Activated CD4-positive, alpha-beta memory T cell treated with anti-CD3 and anti-CD28 coated beads, Interleukin-2, amount 10 ng/mL, durations not matched to agents 7 days and 5 days (primary cell): ENCODE measurements at places on chromosomes 6 and 20. TPM values are rescaled to one million over a fixed set of nuclear protein-coding genes. Genes with fewer than 3 reads are reported as not detected.

Gene TTLL9
- total RNA-seq, result not detected

Gene C6orf136
- 21.7 TPM for total RNA-seq

Gene MYCT1
- not detected for total RNA-seq

Gene ZC2HC1B
- total RNA-seq, result not detected

Gene FAM83B
- not detected for total RNA-seq

Gene DSE
- 7.5 TPM for total RNA-seq

Gene PGK2
- total RNA-seq, result not detected

Gene NEURL2
- 1.0 TPM for total RNA-seq

Gene NRSN1
- total RNA-seq, result not detected

Gene SLC17A1
- not detected for total RNA-seq

Gene MMP24
- total RNA-seq, result not detected

Gene APCDD1L
- not detected for total RNA-seq

Gene KCNK5
- total RNA-seq, result 9.2 TPM

Gene SYNDIG1
- not detected for total RNA-seq

Gene NRN1
- 3.2 TPM for total RNA-seq

Gene OVOL2
- total RNA-seq, result 0.25 TPM

Gene KIF25
- not detected for total RNA-seq

Gene NMBR
- not detected for total RNA-seq

Gene PTPRT
- total RNA-seq, result not detected

Gene SGK1
- 27.9 TPM for total RNA-seq

Gene PPP1R16B
- total RNA-seq, result 119 TPM

Gene GPLD1
- total RNA-seq, result 0.18 TPM

Gene C6orf163
- total RNA-seq, result 1.4 TPM

Gene MGME1
- total RNA-seq, result 53.9 TPM

Gene ISM1
- total RNA-seq, result not detected

Gene ATP6V1G2
- total RNA-seq, result 3.8 TPM

Gene CCDC28A
- total RNA-seq, result 28.0 TPM

Gene ZSCAN31
- 0.88 TPM for total RNA-seq

Gene TRIM39
- total RNA-seq, result 15.6 TPM

Gene LGSN
- total RNA-seq, result 0.15 TPM

Gene TGM2
- 0.38 TPM for total RNA-seq

Gene ECT2L
- total RNA-seq, result not detected

Gene OXT
- total RNA-seq, result not detected

Gene SLC17A2
- total RNA-seq, result not detected

Gene BEND3
- 2.3 TPM for total RNA-seq

Gene VSX1
- not detected for total RNA-seq

Gene HLA-E
- total RNA-seq, result 757 TPM

Gene BFSP1
- total RNA-seq, result 3.2 TPM

Gene RSPO3
- not detected for total RNA-seq

Gene PRL
- not detected for total RNA-seq

Gene MAP3K4
- total RNA-seq, result 40.0 TPM

Gene LKAAEAR1
- total RNA-seq, result not detected

Gene ZNF831
- total RNA-seq, result 12.7 TPM

Gene FABP7
- not detected for total RNA-seq

Gene HLA-DQB1
- 74.6 TPM for total RNA-seq

Gene ZNF334
- 1.4 TPM for total RNA-seq
